ENCODE measurements at places on chromosomes 11 and 22. TPM values are rescaled to one million over a fixed set of nuclear protein-coding genes. Genes with fewer than 3 reads are reported as not detected.

The IL10RA gene
- total RNA-seq: 36.6 TPM

DNA sequence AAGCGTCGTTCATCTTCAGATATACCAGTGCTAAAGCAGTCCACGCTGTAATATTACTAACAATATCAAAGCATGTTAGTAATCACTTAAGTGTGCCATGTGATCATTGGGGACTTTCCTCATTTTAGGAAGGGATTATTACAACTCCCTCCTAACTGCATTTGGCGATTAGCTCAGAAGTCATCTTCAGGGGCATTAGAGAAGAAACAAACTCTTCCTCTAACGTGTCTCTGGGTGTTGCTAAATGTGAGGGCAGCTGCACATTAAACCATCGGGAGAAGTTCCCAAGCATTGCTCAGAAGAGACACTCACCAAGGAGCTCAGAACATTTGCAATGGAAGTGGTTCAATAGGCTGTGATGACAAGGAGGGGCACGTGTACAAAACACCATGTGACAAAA is 17.2 kb downstream of the TESMIN start:
- no peak for DNase-seq

The SEPTIN3 gene
- 1.3 TPM for total RNA-seq

The TSPAN18 gene
- 0.84 TPM for total RNA-seq

Data from activated T-cell treated with anti-CD3 and anti-CD28 coated beads, Interleukin-2, amount 50 U/mL, for 4 hours (primary cell).